RPMI7951 (cell line): ENCODE measurements at places on chromosomes 1 and 21.

DNA sequence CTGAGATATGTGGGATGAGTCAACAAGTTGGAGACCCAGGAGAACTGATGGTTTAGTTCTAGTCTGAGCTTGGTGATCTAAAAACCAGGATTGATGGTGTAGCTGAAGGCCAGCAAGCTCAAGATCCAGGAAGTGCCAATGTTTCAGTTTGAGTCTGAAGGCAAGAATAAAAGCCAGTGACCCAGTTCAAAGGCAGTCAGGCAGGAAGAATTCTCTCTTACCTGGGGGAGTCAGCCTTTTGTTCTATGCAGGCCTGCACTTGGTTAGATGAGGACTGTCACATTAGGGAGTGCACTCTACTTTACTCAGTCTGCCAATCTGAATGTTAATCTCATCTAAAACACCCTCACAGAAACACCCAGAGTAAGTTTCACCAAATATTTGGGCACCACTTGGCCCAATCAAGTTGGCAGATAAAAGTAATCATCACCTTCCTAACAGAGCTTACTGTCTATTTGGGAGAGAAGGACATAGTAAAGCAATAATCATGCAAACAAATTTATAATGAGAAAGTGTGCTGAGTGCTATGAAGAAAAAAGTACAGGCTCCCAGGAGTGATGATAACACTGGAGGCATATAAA, 63.4 kb downstream of the TSEN15 start:
- no peak for DNase-seq

DNA sequence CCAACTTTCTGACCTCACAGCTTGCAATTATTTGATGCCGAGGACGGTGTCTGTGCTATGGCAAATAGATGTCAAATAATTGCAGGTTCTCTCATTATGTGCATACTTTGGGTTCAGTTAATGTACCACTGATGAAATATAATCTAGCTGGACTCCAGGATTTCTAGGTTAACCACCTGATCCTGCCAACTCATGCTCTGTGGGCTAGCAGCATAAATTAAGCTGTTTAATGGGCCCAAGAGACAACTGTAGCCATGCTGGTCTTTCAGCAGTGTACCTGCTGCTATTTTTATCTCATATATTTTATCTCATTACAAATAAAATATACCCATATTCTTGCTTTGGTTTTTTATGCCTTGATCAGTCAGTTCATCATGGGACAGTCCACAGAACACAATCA, 43.3 kb upstream of the HP1BP3 start:
- DNase-seq, result no peak

GRCh38 chr1:6998267-6998666, 213.0 kb downstream of the CAMTA1 start:
- DNase-seq, result peak; percentile 7

GRCh38 chr1:30641572-30642353, 81.6 kb downstream of the MATN1 start:
- DNase-seq, result no peak
